Gastrocnemius medialis (tissue), 4 donors: ENCODE measurements at places on chromosomes 12 and 14.

DNA sequence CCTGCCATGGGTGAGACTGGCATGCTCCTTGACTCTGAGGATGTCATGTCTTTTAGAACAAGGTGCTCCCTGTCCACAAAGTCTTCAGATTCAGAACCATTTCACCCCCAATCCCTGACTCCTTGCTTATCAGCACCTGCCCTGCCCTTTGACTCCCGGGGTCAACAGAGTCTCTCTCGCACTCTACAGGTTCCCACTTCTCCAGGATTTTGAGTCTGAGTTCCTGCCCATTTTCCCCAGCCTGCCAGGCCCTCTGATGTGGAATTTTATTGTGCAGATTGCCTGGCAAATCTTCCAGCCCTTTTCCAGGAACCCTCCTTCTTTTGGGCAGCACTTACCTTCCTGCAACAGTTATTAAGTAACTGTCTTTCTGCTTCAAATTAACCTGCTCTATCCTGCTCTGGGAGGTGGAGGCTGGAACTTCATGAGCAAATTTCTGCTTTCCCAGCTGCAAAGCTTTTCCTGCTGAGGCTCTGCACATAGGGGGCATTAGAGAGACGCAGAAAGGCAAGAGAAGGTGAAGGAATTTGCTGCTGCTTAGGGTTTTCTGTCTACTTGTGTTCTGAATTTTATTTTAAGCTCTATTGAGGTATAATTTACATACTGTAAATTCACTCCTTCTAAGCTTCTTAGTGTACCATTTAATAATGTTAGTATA, 259.1 kb downstream of the PCNX1 start:
- DNase-seq: no peak

DNA sequence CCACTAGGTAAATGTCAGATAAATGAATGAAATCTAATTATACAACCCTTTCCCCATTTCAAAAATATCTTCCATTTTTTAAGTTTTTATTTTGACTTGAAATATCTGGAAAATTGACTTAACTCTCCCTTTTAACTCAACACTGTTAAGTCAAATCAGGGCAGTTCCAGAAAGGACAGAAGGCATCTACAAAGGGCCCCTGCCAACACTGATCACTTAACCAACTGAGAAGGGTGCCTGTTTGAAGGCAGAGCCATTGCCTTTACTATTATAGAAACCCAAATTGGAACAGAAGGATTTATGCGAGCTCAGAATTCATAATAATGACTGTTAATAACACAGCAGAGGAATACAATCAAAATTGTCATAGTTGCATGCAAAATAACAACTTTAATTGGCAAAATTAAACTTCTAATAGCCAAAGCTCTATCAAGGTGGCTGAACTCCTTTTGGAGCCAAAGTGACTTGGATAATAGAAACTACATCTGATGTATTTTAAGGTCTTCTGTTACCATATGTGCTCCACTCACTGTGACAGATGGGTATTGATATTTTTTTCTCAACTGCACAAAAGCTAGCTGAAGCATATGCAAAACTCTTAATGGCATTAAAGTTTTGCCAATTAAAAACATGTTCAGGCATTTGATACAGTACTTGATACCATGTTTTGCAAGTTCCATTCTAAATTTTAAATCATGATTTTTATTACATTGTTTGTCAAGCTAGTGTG, 383.8 kb downstream of the NOVA1 start:
- DNase-seq: no peak

DNA sequence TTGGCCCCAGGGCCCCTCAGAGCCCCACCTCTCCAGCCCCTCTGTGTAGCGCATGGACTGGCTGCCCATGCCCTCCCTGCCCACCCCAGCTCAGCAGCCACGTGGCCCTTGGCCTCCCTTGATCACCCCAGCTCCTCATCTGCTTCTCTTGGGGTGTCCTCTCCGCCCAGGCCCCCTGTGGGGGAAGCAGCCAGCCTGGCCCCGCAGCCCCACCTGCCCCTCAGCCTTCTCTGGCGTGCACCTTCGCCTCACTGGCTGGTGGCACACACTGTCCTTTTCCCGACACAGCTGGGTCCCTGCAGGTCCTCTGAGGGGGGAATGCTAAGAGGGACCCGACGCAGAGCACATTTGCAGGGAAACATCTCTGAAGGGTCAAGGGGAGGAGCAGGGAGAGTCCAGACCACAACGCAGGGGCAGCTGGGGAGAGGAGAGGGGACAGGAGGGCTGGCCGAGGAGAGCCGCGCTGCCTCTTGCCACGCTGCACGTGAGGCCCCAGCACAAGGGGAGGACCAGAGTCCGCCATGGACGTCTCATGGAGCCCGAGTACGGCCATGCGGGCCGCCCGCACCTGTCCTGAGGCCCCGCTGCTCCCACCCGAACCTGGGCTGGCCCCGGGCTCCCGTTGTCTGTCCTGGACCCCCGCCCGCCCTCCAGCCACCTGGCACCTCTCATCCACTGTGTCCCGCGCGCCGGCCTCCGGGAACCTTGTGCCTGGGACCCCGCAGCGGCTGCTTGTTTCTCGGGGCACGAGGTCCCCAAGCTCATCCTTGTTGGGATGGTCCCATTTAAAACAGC, 36.1 kb downstream of the PACS2 start:
- DNase-seq: no peak

GRCh38 chr14:106877517-106877916, 1351.1 kb downstream of the TMEM121 start:
- DNase-seq: no peak

DNA sequence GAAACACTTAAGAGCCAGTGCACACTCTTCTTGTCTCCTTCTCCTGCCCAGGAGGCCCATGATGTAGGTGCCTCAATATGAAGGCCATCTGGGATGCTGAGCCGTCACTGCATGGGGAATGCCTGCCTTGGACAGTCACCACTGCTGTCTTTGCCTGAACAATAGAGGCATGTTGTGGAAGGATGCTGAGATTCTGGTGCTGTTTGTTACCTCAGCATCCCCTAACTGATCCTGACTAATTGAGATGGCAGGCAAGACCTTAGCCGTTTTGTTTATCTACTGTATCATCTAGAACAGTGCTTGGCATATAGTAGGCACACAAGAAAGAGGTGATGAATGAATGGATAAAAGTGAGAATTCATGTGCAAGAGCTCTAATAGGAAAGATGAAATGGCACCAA, 253.5 kb downstream of the GLT1D1 start:
- no peak for DNase-seq

DNA sequence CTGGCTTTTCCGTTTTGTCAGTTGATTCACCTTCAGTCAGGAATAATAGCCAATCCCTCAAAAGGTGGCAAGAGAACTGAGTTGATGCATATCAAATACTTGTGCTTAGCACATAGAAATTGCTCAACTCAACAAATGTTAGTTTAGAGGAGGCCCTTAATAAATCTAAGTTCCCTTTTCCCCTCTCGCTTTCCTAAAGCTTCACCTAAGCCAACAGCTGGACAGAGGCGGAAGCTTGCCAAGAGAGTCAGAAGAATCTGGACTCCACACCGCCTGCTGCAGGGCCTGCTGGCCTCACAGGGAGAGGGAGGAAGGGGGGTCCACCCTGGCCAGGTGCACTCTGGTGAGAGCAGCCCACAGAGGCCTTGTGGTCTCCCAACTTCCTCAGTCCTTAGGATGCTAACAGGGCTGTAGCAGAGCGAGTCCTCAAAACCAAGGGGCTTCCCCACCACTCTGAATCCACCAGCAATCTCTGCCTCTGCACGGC, 213.1 kb downstream of the CHST11 start:
- no peak for DNase-seq
